ENCODE measurements at places on chromosomes 4 and X. TPM values are rescaled to one million over a fixed set of nuclear protein-coding genes. Genes with fewer than 3 reads are reported as not detected.

The KDR gene
- total RNA-seq: 48.9 TPM

The IRF2 gene
- 14.8 TPM for total RNA-seq

The BMP3 gene
- 2.0 TPM for total RNA-seq

The COL25A1 gene
- total RNA-seq: 9.7 TPM

The HTN1 gene
- total RNA-seq: not detected

The CLCN3 gene
- 22.5 TPM for total RNA-seq

The ZCCHC12 gene
- 0.27 TPM for total RNA-seq

The PPP3CA gene
- 25.9 TPM for total RNA-seq

The FABP2 gene
- total RNA-seq: not detected

The RGN gene
- 3.1 TPM for total RNA-seq

The GABRB1 gene
- not detected for total RNA-seq

The TAF7L gene
- total RNA-seq: 0.09 TPM

The STARD8 gene
- 13.1 TPM for total RNA-seq

The RASL11B gene
- total RNA-seq: 7.5 TPM

The IL2RG gene
- total RNA-seq: 0.98 TPM
